ENCODE measurements at places on chromosomes 2 and 18.

DNA sequence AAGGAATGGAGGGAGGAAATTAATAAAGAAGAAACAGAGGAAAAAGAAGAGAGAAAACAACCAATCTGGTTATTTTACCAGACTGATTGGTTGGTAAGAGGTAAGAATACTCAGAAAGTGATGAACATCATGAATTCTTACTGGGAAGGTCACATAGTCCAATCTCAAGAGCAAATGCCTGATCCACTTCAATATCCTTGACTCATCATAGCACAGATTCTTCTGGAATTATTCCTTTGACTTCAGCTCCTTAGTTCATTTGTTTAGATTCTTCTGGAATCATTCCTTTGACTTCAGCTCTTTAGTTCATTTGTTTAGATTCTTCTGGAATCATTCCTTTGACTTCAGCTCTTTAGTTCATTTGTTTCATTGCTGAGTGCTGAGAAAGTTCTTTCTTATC is 2030.6 kb upstream of the CELF4 start:
- no peak for DNase-seq

DNA sequence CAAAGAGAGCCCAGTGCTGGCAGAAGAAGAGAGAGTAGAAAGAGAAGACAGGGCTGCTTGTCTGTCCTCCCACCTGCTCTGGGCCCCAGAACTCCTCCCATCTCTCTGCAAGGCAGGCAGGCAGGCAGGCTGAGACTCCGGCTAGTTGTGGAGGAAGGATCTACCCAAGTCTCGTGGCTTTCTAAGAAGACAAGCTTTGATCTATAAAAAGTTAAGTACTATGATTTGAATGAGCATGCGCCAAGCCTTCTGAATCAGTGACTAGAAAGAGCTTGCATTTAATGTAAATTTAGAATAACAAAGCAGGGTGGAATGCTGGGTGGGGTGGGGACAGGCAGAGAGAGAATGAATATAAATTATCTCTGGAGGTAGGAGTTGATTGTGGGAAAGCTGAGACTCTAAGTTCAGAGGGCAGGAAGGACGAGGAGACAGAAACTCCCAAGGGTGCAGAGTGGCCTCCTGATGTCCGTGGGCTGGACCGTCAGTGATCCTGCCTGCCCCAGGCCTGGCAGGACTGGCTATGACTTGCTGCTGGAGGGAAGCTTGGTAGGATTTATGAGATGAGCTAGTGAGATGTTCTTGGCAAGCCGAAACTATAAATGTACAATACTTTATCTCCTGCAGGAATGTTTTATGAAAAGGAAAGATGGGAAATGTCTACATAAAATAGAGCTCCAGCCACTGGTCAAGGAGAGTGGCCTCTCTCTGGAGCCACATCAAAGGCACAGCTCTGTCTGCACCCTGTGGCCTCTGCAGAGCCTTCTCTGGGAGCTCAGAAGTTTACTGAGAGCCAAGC is 447.5 kb downstream of the TNS1 start:
- no peak for DNase-seq

DNA sequence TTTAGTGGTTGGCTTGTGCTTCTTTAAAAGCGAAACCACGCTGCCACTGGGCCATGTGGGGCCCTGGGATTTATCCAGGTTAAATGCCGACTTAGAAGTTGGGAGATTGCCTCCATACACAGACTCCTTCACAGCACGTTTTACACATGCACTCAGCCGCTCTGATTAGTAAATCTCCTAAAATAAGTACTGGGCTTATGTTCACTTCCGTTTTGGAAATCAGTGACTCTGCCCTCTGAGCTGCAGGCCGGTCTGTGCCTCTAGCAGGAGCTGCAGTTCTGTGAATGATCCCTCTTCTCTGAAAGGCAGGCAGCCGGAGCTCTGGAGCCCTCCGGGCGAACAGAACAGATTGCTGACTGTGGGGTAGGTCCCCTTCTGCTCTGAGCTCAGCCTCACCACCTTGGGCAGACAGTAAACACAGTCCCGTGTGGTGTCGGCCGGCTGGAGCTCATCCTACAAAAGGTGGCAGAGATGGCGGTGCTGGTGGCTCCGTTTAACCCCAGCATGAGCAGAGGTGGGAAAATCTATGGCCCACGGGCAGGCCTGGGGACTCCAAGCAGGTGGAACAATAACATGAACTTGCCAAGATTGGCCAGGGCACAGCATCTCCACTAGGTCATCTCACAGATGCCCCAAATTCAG is 9.8 kb upstream of the RAB17 start:
- DNase-seq = no peak

DNA sequence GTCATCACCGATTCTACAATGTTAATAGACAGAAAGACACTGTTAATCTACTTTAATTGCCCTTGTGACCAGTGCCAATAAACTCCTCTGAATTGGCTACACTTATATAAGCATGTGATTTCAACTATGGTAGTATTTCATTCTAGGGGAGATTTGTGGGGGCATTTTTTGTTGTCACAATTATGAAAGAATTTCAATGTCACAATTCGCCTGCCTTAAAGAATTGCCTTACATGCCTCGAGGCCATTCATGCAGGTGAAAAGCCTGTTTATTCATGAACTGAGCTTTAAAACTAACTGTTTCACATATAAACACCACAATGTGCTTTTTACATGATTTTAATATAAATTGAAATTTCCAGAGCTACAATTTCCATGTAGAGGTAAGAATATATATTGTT is 162.8 kb downstream of the GCA start:
- no peak for DNase-seq

- no peak for DNase-seq
Observed at GRCh38 chr18:48818329-48819254, 132.2 kb downstream of the SMAD7 start.

DNA sequence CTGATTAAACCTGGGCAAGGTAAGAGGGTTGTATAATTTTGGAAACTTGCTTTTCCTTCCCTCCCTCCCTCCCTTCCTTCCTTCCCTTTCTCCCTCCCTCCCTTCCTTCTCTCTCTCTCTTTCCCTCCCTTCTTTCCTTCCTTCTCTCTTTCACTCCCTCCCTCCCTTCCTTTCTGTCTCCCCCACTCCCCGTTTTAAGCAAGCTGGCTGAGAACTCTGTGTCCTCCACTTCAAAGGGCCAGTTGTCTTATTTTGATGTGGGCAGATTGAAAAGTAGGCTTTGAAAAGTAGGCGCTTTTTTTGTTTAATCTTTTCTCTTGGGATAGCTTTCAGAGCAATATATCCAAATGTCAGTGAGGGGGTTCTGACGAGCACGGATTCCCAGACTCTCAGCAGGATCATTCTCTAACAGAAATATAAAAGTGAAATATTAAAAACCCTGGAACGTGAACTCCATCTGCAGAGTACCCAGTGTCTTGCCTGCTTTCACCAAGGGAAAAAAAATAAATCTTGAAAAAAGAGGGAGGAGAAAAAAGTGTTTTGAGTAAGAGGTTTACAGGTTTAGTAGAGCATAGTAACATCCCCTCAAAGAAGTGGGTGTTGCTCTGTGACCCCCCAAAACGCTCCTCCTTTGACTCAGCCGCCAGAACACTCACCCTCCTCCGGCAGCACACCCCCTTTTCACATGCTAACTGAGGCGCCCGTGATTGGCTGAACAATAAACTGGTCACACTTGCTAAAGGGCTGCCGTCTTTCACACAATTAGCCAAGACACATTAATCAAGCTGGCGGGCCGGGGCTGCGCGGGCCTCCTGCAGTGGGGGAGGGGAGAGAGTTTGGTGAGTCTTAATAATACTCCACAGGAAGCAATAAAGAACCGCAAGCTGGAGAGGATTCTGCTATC is 52.2 kb downstream of the CDK15 start:
- peak; percentile 25 for DNase-seq

- DNase-seq = no peak
Observed at GRCh38 chr2:27572998-27573429, 9.8 kb upstream of the ZNF512 start.

GRCh38 chr2:192043216-192043870 is 151.4 kb downstream of the TMEFF2 start:
- DNase-seq = no peak

DNA sequence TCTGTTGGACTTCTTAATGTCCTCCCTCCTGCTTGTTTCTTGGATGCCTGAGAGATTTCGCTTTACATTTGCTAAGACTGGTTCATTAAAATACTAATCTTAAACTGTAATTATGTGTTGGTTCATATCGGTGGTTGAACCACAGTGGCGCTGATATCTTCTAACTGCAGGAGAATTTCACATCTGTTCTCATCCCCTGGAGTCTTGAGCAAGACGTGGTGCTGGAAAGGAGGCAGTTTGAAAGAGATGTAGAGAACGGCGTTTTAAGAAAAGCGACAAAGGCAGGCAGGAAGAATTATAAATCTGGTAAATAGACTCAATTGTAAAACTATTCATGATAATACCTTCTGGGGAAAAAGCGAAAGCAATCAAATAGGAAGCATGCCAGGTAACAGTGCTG is 79.5 kb downstream of the NXPH2 start:
- DNase-seq = no peak

GRCh38 chr2:217956586-217957457 is 46.0 kb downstream of the TNS1 start:
- DNase-seq = no peak

- DNase-seq = no peak
Observed at GRCh38 chr18:13430663-13431062, 212.1 kb downstream of the LDLRAD4 start.

DNA sequence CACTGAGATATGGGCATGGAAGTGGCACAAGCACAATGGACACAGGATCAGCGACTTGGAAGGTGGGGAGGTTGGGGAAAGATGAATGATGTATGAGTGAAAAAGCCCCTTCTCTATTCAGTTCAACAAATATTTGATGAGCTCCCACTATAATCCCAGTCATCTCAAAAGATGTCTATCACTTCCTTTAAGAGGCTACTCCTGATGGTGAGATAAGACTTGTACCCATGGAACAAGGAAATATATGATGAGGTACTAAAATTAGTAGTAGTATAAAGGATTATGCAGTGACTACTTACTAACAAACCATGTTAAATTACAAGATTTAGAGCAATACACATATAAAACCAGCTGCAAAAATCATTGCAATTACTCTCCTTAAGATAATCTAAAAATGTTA is 107.8 kb upstream of the COL5A2 start:
- DNase-seq = no peak

GRCh38 chr18:36179562-36180355 is 7.5 kb upstream of the MOCOS start:
- DNase-seq = no peak

- DNase-seq = no peak
Observed at GRCh38 chr2:70090706-70091334, 3.5 kb downstream of the PCBP1 start.

- peak; percentile 31 for DNase-seq
Observed at GRCh38 chr2:121529439-121530211, 1.1 kb upstream of the RNU4ATAC start.

DNA sequence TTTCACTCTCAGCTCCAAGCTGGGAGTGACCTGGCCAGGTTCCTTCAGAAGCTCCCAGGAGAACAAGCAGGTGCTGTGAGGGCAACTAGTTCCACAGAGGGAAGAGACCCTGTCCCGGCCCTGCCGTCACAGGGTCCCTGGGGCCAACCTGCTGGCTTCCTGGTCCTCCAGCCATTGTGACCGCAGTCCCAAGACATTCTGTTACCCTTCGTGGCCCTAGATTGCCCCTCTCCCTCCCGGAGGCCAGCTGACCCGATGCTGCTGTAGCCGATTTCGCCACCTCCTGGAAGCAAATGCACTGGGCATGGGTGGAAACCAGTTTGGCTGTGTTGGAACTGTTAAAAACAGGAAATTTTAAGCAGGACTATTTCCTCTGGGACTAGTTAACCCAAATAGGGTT is 55.4 kb downstream of the EPAS1 start:
- no peak for DNase-seq

DNA sequence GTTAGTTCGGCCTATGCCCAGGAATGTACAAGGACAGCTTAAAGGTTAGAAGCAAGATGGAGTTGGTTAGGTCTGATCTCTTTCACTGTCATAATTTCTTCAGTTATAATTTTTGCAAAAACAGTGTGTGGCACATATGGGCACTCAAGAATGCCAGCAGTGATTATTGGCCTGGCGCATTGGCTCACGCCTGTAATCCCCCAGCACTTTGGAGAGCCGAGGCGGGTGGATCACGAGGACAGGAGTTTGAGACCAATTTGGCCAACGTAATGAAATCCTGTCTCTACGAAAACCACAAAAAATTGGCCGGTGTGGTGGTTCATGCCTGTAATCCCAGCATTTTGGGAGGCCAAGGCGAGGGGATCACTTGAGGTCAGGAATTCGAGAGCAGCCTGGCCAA is 75.7 kb upstream of the MSH2 start:
- DNase-seq = no peak

- no peak for DNase-seq
Observed at GRCh38 chr2:9675415-9676351, 44.9 kb upstream of the YWHAQ start.

DNA sequence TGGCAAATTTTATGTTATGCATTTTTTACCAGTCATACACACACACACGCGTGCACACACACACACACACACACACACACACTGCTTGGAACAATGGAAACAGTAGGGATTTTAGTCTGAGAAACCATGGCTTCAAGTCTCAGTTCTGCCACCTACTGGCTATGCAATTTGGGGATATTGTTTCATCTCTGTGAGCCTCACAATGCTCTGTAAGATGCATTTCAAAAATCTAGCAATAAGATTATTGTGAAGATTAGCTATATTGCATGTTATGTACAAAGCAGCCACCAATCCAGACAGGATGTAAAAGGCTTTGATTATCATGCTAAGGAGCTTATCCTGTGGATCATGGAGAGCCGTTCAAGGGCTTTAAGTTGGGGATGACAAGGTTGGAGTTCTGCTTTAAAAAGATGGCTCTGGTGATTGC is 401.4 kb downstream of the NBAS start:
- DNase-seq = no peak

- peak; percentile 56 for DNase-seq
Observed at GRCh38 chr2:230319211-230319862, 7.7 kb upstream of the SP140L start.

DNA sequence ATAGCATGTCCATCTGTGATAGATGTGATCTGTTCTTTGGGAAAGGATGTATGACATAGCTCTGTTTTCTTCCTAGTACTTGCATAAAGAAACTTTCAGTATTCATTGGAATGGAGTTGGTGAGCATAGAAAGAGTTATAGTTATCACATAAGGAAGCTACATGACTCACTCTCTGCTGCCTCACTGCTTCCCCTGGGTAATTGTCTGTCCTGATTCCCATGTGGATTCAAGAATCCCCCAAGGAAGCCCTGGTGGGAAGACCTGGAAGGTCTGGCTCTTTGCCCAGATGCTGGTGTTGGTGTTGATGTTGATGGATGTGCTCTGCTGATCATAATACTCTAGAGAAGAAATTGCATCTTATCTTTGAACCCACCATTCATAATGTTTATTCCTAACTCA is 60.6 kb downstream of the PTPN4 start:
- DNase-seq = no peak
